NK-92 treated with Interleukin-12 subunit alpha and Interleukin-12 subunit beta, amount 100 ng/mL, for 24 hours (cell line): ENCODE measurements at places on chromosomes 5 and 9.

DNA sequence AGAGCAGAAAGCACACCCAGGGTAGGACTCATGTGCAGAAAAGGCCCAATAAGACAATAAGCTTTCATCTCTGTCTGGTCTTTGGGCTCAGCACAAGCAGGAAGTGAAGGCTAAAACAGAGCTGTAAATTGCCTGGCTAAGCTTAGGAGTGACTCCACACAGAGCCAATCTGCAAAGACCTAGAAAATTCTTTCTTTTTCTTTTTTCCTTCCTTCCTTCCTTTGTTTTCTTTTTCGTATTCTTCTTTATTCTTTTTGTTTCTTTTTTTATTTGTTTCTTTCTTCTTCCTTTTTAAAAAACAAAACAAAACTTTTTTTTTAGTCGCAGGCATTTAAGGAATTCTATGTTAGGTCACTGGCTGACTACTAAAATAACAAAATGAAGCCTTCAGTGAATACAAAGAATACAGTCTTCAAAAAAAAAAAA, 12.2 kb downstream of the SLC35A4 start:
- DNase-seq: no peak

DNA sequence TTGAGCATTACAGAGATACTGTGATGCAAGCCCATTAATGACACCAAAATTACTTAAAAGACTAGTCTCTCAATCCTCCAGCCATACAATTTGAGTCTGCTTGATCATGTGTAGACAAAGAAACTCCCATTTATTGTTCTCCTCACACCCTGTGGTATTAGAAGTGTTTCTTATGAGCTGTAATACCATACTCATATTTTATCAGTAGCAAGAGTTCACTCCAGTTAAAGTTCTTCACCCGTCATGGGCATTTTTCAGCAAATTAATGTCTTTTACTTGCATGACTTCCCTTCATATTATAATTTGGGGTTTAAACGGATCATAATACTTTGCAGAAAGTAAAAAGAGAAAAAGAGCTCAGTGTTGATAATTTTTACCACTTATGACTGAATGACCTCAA, 242.9 kb downstream of the BNC2 start:
- no peak for DNase-seq

DNA sequence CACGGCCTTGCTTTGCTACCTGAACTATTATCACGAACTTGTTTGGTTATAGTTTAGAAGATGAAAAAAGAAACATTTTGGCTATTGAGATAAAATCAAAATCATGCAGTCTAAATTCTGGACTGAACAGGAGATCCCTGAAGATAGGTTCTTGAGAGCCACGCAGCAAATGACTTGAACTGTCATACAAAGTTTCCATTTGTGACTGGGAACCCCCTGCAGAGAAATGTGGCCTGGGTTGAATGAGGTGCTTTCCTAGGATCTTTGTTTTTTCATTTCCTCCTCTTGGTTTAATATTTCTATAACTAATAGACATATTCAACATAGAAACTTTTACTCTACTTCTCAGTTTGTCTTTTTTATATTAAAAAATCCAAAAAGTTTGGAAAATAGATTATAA, 184.7 kb upstream of the TRPM3 start:
- no peak for DNase-seq

- DNase-seq: no peak
Observed at GRCh38 chr5:33321026-33321425, 119.7 kb upstream of the TARS1 start.

DNA sequence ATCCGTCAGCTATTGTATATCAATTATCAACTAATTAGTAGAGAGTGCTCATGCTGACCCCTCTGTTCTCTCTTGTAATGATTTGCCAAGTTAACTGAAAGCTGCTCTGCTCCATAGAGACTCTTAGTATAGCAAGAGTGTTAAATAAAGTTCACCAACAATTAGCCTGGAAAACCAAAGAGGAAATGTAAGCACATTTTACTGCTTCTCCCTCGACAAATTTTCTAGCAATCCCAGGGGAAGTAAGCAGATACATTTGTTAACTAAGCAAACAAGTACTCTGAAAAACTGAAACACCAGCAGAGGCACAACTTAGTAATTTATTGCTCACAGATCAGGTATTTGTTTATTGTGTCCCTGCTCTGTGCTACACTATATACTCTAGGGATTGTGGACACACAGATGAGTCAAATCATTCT, 162.2 kb downstream of the GLIS3 start:
- DNase-seq: no peak

GRCh38 chr9:130117816-130118632, 54.2 kb upstream of the NCS1 start:
- DNase-seq: no peak

- DNase-seq: no peak
Observed at GRCh38 chr5:18944771-18945170, 1043.2 kb downstream of the CDH18 start.

- no peak for DNase-seq
Observed at GRCh38 chr9:93464876-93465275, 11.5 kb upstream of the FAM120AOS start.
